ENCODE measurements at places on chromosomes 12 and 14.

GRCh38 chr12:3668479-3669165 lies 84.3 kb downstream of the CRACR2A start:
- H3K27ac ChIP-seq: no peak overlapping the region
- H3K27me3 ChIP-seq: peaks cover 9% of the 10 kb centered on the region
- no peak overlapping the region for H3K4me3 ChIP-seq
- no peaks in the 10 kb centered on the region for H3K36me3 ChIP-seq

DNA sequence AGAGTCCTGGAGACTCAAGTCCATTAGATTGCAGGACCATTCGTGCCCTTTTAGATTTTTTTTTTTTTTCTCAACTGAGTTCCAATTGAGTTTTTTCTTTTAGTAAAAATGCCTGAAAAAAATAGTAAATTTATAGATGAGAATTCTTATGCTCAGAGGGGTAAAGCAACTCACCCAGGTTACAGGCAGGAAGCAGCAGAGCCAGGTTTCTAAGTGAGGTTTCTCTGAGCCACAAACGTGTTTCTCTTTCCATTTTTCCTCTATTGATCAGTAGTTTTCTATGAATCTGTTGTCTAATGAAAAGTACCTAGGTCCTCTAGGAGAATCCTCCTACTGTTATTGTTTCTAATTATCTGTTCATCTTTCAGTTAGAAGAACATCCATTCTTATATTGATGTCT lies 66.4 kb upstream of the C12orf71 start:
- DNase-seq: no peak
- H3K27ac ChIP-seq: no peak overlapping the region
- no peaks in the 10 kb centered on the region for H3K27me3 ChIP-seq
- no peaks in the 10 kb centered on the region for H3K36me3 ChIP-seq
- no peak overlapping the region for H3K4me3 ChIP-seq

GRCh38 chr14:105141486-105142281 lies 26.9 kb downstream of the JAG2 start:
- no peak for DNase-seq
- no peak overlapping the region for H3K4me3 ChIP-seq
- H3K36me3 ChIP-seq: peaks cover 5% of the 10 kb centered on the region
- no peaks in the 10 kb centered on the region for H3K4me1 ChIP-seq
- no peaks in the 10 kb centered on the region for H3K27me3 ChIP-seq

DNA sequence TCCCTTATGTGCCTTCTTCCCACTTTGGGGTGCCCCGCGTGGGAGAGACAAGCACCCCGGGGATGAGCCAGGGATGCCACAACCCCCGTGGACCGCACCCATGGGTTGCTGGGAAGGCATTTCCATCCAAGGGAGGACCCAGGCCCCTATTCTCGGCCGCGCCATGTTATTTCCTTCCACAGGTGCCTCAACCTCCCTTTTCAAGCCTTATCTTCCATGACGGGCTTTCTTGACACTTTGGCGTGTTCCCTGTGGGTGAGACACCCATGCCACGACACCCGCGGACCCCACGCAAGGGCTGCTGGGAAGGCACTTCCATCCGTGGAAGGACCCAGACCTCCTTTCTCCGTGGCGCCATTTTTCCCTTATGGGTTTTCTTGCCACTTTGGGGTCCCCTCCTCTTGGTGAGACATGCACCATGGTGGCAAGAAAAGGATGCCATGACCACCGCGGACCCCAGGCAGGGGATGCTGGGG lies 269.2 kb downstream of the ALG10 start:
- no peak for DNase-seq
- H3K27me3 ChIP-seq: no peaks in the 10 kb centered on the region
- H3K36me3 ChIP-seq: peaks cover 22% of the 10 kb centered on the region
- H3K27ac ChIP-seq: no peak overlapping the region
- no peak overlapping the region for H3K4me3 ChIP-seq
- H3K4me1 ChIP-seq: no peaks in the 10 kb centered on the region

DNA sequence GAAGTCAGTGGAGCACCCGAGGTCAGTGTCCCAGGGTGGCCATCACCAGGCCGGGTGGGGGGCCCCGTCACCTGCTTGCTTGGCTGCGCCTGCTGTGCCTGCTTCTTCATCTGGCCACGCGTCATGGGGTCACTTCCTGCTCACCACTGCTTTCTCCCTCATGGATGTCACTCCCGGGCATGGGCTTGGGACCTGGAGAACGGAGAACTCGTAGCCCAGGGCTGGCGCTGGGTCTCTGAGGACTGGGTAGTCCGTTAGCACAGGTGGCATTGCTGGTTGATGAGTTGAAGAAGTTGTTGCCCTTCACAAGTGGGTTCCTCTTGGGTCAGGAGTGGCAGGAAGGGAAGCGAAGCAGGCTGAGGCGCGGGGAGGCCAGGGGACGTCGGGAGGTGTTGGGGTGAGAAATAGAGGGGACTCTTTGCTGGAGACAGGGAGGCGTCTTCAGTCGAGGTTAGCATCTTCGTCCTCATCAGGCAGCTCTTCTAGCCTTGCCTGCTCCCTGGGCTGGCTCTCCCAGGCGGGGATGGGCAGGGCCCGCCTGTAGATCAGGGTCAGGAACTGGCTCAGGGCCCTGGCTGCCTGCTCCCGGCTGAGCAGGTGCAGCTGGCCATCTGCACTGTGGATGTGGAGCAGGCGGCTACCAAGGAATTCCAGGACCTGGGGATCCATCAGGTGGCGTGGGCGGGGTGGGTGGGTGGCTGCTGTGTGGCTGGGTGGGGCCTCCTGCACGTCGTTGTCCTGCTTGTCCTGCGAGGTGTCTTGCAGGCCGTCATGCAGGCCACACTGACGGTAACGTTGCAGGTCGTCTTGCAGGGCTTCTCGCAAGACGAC lies 23.0 kb downstream of the RTL1 start:
- peaks cover 2% of the 10 kb centered on the region for H3K4me1 ChIP-seq
- peak overlapping the region; percentile 22 for H3K27ac ChIP-seq
- H3K27me3 ChIP-seq: peaks cover 1% of the 10 kb centered on the region
- DNase-seq: no peak
- H3K4me3 ChIP-seq: no peak overlapping the region

GRCh38 chr12:71790331-71790730 lies 35.7 kb downstream of the RAB21 start:
- no peak overlapping the region for H3K27ac ChIP-seq
- no peak overlapping the region for H3K4me3 ChIP-seq
- DNase-seq: no peak
- H3K27me3 ChIP-seq: no peaks in the 10 kb centered on the region
- H3K36me3 ChIP-seq: peaks cover 6% of the 10 kb centered on the region
- H3K4me1 ChIP-seq: no peaks in the 10 kb centered on the region

DNA sequence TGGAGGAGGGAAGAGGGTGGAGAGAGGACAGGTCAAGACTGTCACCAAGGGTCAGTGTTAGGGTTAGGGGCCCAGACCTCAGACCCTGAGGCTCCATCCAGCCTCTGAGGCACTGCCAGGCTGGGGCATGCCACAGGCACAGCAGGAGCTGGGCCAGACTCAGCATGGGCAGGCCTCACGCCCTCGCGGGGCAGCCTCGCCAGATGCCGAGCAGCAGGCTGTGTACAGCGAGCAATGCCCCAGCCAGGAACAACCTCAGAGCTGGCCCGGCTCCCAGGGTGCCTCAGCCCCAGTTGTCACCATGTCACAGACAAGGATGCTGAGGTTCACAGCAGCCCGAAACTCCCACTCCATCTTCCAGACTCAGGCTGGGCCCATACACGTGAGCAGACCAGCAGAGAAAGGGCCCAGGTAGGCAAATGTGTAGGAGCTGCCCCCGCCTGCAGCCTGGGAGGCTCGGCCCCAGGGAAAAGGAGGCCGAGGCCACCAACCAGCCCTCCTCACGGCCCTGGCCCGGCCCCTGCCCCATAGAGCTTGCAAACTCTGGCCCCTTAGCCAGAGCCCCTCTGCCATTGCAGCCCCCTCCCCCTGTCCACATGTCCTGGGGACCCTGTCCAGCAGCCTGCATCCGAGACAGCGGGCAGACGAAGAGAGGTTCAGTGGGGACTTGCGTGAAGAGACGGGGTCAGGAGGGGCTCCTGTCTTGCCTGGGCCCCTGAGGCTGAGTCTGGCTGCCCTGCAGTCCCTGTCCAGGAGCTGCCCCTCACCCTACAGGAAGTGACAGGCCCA lies 7.5 kb downstream of the C14orf180 start:
- peaks cover 8% of the 10 kb centered on the region for H3K4me1 ChIP-seq
- DNase-seq: no peak

GRCh38 chr12:55930771-55931316 lies at the start of gene DGKA:
Gene DGKA, plus strand, starts transcription at chr12:55931162. Its CDS starts 5,342 bp downstream, at chr12:55936504.
- peak within 1 kb of the TSS; percentile 81 for H3K4me3 ChIP-seq
- H3K36me3 ChIP-seq: no peaks in the 10 kb centered on the region
- peaks cover 41% of the 10 kb centered on the region for H3K27me3 ChIP-seq
- no peak for DNase-seq

- H3K4me1 ChIP-seq: peaks cover 30% of the 10 kb centered on the region
- H3K27me3 ChIP-seq: no peaks in the 10 kb centered on the region
- peaks cover 1% of the 10 kb centered on the region for H3K36me3 ChIP-seq
- peak; percentile 20 for DNase-seq
- peak overlapping the region; percentile 89 for H3K27ac ChIP-seq
These were observed 523 bp downstream of the WSB2 start for GRCh38 chr12:118060301-118061010.

- peak overlapping the region; percentile 64 for H3K4me3 ChIP-seq
- H3K36me3 ChIP-seq: peaks cover 8% of the 10 kb centered on the region
- peaks cover 21% of the 10 kb centered on the region for H3K4me1 ChIP-seq
- H3K27me3 ChIP-seq: peaks cover 83% of the 10 kb centered on the region
These were observed 782 bp upstream of the LGR5 start for GRCh38 chr12:71438670-71439361.

DNA sequence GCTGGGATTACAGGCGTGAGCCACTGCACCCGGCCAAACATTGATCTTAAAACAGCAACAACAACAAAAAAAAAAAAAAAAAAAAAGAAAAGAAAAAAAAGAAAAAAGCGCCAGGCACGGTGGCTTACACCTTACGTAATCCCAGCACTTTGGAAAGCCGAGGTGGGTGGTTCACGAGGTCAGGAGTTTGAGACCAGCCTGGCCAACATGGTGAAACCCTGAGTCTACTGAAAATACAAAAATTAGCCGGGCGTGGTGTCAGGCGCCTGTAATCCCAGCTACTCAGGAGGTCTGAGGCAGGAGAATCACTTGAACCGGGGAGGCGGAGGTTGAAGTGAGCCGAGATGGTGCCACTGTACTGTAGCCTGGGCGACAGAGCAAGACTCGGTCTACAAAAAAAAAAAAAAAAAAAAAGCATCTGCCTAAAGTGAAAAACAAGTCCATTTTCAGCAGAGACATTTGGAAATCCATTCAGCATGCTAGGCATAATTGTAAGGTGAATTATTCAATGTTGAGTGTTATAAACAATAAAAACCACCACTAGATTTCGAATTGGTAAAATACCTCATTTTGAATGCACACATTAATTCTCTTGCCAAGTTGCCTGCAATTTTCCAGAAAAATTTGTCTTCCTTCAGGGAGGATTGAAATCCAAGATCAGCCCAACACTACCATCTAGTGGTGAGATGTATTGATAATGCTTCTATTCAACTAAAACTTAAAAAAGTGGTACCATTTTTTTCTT lies 8.0 kb upstream of the CERS5 start:
- no peak overlapping the region for H3K27ac ChIP-seq
- H3K27me3 ChIP-seq: no peaks in the 10 kb centered on the region
- H3K4me3 ChIP-seq: no peak overlapping the region

DNA sequence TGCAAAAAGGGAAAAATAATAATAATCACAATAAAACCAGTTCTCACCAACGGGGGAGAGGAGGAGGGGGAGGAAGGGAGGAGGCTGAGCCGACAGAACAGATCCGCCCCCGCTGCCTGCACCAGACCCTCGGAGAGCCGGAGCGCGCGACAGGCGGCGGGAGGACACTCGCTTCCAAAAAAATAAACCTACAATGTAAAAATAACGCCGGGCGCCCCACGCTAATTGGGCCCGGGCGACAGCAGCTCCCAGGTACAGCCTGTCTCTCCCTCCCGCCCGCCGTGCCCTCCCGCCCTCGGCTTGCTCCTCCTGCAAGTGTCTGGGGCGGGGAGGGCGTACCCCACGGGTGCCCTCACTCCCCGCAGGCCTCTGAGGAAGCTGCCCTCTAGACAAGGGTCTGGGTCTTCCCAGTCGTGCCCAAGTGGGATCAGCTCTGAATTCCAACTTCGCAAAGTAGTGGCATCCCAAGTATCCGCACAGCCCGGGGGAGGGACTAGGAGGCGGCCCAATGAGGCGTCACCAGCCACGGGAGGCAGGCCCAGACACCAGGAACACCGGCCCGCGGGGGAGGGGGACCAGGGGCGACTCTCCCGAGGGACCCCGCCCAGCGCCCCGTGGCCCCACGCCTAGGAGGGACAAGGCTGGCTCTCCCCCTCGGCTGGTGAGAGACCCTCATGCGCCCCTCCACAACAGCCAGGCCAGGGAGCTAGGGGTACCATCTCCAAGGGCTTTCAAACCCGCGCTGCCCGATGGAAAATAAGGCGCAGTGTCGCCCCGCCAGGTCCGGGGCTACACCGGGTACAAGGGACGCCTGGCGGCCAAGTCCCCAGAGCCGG lies 1.0 kb downstream of the NCOR2 start:
- H3K4me1 ChIP-seq: peaks cover 23% of the 10 kb centered on the region
- H3K36me3 ChIP-seq: no peaks in the 10 kb centered on the region
- H3K27ac ChIP-seq: peak overlapping the region; percentile 90
- peak; percentile 60 for DNase-seq
- peaks cover 3% of the 10 kb centered on the region for H3K27me3 ChIP-seq

GRCh38 chr12:101881228-101881627 lies 3.8 kb downstream of the DRAM1 start:
- H3K27ac ChIP-seq: no peak overlapping the region
- no peak for DNase-seq
- H3K36me3 ChIP-seq: no peaks in the 10 kb centered on the region
- peaks cover 11% of the 10 kb centered on the region for H3K4me1 ChIP-seq
- peaks cover 20% of the 10 kb centered on the region for H3K27me3 ChIP-seq

GRCh38 chr12:106962286-106962685 lies 6.6 kb downstream of the TMEM263 start:
- DNase-seq: no peak
- H3K4me1 ChIP-seq: peaks cover 18% of the 10 kb centered on the region
- no peak overlapping the region for H3K4me3 ChIP-seq

- peaks cover 14% of the 10 kb centered on the region for H3K4me1 ChIP-seq
- no peak overlapping the region for H3K27ac ChIP-seq
- H3K4me3 ChIP-seq: no peak overlapping the region
- H3K36me3 ChIP-seq: no peaks in the 10 kb centered on the region
These were observed 16.1 kb downstream of the EML1 start for GRCh38 chr14:99809360-99809759.

DNA sequence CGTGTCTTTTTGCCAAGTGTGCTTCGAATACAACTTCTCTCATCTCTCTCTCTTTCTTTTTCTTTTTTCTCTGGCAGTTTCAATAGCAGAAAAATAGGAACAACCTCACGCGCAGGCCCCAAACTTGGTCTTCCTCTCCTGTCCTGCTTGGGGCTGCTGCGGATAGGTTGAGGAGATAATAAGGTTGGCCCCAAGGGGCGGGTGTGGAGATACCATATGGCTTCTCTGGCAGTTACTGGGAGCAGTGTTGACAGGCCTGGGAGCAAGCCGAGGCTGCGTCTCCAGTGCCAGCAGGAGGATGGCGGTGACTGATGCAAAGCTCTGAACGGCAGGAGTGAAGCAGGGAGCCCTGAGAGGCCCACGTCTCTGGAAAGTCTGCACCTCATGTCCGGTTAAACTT lies 89.5 kb upstream of the MANSC4 start:
- no peak overlapping the region for H3K27ac ChIP-seq
- no peak overlapping the region for H3K4me3 ChIP-seq
- no peaks in the 10 kb centered on the region for H3K27me3 ChIP-seq
- H3K36me3 ChIP-seq: no peaks in the 10 kb centered on the region
- no peak for DNase-seq

GRCh38 chr14:60514378-60514740 lies 5.4 kb downstream of the SIX6 start:
- peaks cover 78% of the 10 kb centered on the region for H3K27me3 ChIP-seq
- H3K4me1 ChIP-seq: peaks cover 1% of the 10 kb centered on the region
- H3K36me3 ChIP-seq: no peaks in the 10 kb centered on the region

- no peaks in the 10 kb centered on the region for H3K4me1 ChIP-seq
- no peak overlapping the region for H3K4me3 ChIP-seq
- peaks cover 12% of the 10 kb centered on the region for H3K27me3 ChIP-seq
- no peak for DNase-seq
- no peaks in the 10 kb centered on the region for H3K36me3 ChIP-seq
These were observed 13.0 kb upstream of the DPF3 start for GRCh38 chr14:72906879-72907278.
